ENCODE measurements at places on chromosomes 13 and 19.

DNA sequence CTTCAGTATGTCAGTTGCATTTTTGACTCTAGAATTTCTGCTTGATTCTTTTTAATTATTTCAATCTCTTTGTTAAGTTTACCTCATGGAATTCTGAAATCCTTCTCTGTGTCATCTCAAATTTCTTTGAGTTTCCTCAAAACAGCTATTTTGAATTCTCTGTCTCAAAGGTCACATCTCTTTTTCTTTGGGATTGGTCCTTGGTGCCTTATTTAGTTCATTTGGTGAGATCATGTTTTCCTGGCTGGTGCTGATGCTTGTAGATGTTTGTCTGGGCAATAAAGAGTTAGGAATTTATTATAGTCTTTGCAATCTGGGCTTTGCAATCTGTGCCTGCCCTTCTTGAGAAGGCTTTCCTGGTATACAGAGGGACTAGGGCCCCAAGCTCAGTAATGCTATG lies 18.5 kb upstream of the KBTBD7 start:
- DNase-seq = no peak

- DNase-seq = no peak
Measured at GRCh38 chr19:36775768-36776167, 3.2 kb upstream of the ZNF850 start.

DNA sequence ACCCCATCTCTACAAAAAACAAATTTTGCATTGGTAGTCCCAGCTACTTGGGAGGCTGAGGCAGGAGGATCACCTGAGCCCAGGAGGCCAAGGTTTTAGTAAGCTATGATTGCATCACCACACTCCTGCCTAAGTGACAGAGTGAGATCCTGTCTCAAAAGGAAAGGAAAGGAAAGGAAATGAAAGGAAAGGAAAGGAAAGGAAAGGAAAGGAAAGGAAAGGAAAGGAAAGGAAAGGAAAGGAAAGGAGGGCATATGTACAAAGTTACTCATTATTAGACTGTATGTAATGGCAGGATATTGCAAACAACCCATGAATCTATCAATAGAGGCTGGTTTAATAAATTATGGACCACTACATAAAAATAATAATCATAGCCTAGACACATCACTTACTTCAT lies 40.8 kb upstream of the CACNA1A start:
- no peak for DNase-seq

DNA sequence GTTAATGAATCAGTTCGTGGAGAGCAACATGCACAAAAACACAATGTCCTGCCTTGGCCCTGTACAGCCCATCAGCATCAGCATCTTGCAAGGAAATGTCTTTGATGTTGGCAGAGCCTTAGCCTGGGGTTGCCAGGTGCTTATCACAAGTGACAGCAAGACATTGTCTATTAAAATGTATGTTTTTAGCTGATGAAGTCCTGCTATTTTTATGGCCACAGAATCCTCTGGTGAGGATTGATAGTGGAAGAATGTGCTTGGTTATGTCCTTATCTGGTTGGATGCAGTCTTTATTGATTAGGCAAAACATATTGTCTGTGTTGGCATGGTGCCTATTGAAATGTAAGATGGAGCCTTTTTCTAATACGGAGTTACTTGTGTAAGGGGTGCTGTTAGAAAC lies 1427.0 kb upstream of the MIR17HG start:
- DNase-seq = no peak

DNA sequence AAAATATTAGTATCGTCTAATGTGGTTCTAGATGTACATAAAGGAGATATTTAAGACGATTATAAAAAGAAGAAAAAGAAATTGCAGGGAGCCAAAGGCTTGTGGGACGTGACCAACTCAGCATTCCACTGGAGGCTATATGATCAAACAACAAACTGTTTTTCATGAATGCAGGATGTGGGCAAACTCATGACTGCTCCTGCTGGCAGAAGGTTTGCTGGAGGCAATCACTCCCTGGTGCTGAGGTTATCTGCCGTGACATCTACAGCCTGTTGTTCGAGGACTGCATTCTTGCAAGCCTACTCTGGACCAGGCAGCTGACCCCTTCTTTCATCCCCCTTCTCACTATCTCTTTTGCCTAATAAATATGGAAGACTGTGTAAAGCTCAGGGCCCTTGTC lies 518.1 kb downstream of the UQCRFS1 start:
- DNase-seq = no peak

DNA sequence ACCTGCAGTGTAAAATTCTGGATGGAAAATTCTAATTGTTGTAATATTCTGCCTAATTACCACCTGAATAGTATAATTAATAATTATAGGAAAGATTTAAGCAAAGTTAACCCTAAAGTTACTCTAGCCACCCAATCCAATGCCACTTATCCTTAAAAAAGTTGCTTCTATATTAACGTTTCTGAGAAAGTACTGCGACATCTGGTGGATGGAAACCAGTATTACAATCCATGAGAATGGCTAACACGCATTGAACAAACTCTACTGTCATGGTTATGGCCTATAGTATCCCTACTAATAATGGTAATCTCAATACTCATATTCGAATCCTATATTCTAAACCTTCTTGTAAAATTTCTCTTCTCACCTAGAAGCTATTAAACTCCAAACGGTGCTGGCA lies 1551.8 kb downstream of the SLITRK1 start:
- DNase-seq = no peak

DNA sequence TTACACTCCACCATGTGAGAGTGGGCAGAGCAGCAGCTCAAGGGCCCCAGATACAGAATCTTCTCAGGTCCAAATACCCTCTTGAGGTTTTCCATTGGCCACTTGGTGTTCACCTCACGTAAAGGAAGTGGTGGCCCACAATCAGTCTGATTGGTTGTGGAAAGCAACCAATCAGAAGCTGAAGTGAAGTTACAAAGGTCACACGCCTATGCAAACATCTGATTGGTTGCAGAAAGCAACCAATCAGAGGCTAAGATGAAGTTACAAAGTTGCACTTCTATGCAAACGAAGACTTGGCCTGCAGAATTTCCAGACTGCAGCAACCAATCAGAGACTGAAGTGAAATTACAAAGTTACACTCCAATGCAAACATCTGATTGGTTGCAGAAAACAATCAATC lies 14.3 kb upstream of the TM9SF2 start:
- DNase-seq = no peak

DNA sequence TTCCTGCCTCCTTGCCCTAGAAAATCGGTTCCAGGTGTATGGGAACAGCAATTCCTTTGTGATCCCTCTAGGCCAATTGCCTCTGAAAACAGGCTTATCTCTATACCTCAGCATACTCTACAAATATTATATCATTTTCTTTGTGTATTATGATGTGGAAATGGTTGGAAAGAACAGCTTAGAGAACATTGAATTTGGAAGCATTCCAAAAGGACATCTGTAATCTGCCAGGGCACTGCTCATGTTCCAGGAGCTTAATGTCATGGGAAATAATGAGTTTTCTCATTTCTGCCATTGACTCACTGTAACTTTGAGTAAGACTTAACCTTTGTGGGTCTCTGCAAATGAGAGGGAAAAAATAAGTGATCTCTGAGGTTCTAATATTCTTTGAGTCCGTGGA lies 147.3 kb downstream of the UFM1 start:
- no peak for DNase-seq

DNA sequence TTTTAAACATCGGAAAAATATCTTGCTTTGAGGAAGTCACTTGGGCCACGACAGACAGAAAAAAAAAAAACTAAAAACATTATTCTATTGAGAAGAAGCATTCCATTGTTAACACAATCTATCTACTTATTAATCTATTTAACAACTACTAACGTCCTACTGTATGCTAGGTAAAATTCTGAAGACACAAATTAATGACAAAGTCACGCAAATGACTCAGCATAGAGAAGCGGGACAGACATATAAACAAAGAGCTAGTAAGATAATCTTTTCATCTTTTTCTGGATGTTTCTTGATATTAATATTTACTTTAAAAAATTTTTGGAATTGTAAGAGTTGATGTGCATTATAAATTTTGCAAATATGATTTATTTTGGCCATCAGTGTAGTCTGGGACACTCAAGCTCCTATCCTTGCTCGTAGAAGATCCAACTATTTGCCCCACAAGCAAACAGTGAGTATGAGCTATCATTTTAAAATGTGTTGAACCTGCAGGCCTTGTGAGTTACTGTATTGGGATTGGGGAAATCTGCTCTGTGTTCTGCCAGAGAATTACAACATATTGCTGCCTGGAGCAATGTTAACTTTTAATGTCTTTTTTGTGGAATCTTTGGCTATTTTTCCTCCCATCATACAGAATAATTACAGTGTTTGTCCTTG lies 109.1 kb downstream of the PCDH9 start:
- no peak for DNase-seq

DNA sequence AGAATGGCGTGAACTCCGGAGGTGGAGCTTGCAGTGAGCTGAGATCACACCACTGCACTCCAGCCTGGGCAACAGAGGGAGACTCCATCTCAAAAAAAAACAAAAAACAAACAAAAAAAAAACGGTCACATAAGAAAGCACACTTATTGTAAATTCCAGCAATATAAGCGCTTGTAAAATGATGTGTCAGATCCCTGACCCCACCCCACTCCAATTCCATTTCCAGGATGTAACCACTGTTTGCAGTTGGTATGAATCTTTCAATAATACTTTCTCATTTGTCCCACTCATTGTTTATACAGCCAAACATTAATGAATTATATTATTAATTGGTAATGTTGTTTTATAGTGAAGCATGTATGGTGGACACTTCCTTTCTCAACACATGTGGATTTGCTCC lies 15.9 kb upstream of the CEACAM1 start:
- DNase-seq = no peak

DNA sequence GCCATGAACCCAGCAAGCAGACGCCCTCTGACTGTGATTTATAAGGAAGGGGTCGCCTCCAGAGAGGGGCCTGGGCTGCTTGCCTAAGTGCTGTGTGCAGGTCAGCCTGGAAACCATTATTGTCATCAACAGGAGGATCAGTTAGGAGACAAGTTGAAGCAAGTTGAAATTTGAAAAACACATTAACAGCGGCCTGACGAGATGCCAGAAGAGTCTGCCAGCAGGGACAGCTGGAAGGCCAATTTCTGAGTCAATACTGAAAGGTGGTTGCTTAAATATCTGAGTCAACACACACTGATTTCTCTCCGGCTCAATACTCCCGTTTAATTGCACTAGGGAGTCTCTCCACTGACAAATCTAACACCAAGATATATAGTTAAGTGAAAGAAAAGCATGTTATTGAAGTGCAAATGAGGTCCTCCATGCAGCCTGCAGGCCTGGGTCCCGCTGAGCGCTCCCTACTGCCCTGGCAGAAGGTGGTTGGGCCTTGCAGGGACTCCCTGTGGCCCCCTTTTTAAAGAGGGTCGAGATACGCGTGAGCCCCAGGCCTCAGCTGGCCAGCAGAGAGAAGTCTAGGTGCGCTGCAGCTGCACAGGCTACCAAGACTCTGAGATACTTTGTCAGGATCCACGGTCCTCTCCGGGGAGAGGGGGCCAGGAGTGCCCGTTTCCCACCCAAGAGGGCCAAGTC lies 91.1 kb downstream of the RNASEH2B start:
- DNase-seq = no peak

GRCh38 chr13:112619730-112620631 lies 32.0 kb upstream of the TUBGCP3 start:
- DNase-seq = no peak

GRCh38 chr13:50577806-50578205 lies 265.7 kb downstream of the DLEU7 start:
- DNase-seq = no peak
